ENCODE measurements at places on chromosomes 11 and 22.
A peak's percentile ranks its signal among the peaks of the same experiment; 100 is the strongest.

- DNase-seq = no peak
Measured at GRCh38 chr11:117462864-117463247, 135.2 kb downstream of the CEP164 start.

DNA sequence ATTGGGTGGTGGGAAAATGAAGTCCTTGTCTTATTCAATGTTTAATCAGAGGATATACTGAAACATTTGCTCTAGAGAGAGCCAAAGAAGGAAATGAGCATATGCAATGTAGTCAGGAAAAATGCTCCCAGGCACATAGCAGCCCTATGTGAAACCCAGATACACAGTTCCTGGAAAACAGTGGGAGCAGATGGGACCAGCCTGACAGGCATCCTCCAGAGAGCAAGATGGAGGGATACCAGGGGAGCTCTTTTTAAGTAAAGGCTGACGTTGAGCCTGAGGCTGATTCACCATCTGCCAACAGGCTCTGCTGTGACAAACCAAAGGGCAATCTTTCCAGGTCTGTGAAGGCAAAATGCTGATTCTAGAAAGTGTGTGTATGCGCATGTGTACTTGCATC, 559.4 kb upstream of the KIRREL3 start:
- peak; percentile 4 for DNase-seq

GRCh38 chr22:47716890-47717615, 954.6 kb downstream of the TBC1D22A start:
- no peak for DNase-seq

- no peak for DNase-seq
Measured at GRCh38 chr11:112459001-112459400, 198.3 kb upstream of the PLET1 start.

- DNase-seq = no peak
Measured at GRCh38 chr11:128235426-128235825, 351.9 kb downstream of the ETS1 start.

- DNase-seq = no peak
Measured at GRCh38 chr11:279966-280705, 1.9 kb downstream of the NLRP6 start.

- no peak for DNase-seq
Measured at GRCh38 chr22:37167981-37168647, 18.4 kb upstream of the IL2RB start.

DNA sequence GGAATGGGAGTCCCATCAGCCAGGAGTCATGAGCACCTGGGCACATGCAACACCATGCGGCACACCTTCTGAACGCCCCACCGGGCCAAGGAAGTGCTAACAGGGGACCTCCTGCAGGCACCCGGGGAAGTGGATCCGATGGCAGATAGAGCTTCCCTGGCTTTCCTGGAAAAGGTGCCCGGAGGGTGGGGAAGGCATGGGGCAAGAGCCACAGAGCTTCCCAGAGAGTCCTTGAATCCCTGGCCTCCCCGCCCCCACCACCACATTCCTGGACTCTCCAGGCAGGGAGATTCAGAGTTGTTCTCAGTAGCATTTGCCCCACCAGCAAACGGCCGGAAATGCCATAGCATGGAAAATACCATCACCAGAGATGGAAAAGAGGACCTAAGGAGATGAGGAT, 8.3 kb downstream of the TRIM29 start:
- no peak for DNase-seq

Measured in NCI-H2171 (cell line).